Astrocyte of the spinal cord (primary cell): ENCODE measurements at places on chromosomes 5 and 9.

GRCh38 chr5:80195837-80196400 is 59.9 kb downstream of the SERINC5 start:
- no peak for DNase-seq

- no peak for DNase-seq
Measured at GRCh38 chr9:98869078-98869745, 61.7 kb downstream of the GALNT12 start.

DNA sequence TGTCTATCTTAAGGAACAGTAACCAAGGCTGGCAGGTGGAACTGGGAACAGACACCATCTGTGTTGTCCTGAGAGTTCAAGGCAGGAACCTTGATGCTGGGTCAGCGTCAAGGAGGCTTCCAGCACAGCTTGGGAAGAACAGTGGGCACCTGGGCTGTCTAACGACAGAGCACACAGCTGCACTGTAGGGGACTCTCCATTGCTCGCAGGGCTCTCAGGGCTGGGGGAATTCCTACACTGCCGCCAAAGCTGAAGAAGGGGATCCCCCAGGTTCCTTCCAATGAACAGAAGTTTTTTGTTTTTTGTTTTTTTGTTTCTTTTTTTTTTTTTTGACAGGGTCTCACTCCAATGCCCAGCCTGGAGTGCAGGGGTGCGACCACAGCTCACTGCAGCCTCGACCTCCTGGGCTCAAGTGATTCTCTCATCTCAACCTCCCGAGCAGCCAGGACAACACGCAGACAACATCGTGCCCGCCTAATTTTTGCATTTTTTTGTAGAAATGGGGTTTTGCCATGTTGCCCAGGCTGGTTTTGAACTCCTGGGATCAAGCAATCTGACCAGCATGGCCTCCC is 81.9 kb downstream of the PTPN3 start:
- DNase-seq = no peak

DNA sequence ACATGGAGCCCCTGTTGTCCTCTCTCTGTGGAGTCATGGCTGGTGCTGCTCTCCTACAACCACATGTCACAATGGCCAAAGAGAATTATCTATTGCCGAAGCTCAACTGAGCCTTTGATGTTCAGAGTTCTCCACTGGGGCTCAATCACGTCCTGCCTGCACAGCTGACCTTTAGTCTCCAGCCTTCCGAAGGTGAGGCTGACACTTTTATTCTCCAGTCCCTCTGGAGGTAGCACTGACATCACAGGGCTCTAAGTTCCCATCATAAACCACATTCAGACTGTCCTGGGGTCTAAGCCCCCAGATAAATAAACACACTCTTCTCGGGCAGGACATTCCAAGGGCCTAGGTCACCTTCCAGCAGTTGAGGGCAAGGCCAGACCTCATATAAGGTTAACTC is 23.4 kb downstream of the ADCY2 start:
- DNase-seq = no peak

DNA sequence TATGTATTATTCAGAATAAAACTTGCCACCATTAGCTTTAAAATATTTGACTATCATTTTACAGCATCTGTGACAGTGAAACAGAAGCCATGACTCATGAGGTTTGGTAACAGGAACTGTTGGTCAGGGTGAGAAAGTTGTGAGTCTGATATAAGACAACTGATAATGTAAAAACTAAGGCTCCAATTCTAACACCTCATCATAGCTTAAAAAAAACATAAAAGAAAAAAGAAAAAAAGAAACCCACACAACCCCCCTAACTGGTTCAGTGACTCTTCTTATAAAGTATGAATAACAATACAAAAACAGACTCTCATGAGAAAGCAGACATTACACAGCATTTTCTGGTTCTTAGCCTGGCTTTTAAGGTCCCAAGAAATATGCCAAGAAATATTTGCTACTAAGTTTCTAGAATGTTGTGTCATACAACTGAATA is 85.8 kb downstream of the MRPS27 start:
- peak; percentile 77 for DNase-seq

GRCh38 chr9:127768698-127769097 is 9.8 kb downstream of the SH2D3C start:
- DNase-seq = no peak

DNA sequence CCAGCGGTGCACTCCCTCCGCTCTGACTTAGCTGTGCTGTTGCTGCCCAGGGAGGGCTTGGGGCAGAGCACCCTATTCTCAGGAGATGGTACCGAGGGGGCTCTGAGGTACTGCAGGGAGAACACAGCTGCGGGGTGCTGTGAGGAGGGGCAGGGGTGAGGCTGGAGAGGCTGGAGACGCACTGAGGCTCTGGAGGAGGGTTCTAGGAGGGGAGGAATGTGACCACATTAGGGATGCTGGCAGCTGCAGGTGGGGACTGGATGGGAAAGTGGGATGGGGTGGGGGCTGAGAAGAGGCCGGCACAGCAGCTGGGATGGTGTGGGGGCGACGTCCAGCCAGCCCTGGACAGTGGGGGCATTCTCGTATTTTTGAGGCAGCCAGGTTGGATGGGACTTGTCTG is 20.9 kb downstream of the NCS1 start:
- no peak for DNase-seq

- no peak for DNase-seq
Measured at GRCh38 chr5:15746833-15747232, 246.9 kb downstream of the FBXL7 start.

GRCh38 chr9:1870915-1871314 is 144.2 kb upstream of the SMARCA2 start:
- DNase-seq = no peak

DNA sequence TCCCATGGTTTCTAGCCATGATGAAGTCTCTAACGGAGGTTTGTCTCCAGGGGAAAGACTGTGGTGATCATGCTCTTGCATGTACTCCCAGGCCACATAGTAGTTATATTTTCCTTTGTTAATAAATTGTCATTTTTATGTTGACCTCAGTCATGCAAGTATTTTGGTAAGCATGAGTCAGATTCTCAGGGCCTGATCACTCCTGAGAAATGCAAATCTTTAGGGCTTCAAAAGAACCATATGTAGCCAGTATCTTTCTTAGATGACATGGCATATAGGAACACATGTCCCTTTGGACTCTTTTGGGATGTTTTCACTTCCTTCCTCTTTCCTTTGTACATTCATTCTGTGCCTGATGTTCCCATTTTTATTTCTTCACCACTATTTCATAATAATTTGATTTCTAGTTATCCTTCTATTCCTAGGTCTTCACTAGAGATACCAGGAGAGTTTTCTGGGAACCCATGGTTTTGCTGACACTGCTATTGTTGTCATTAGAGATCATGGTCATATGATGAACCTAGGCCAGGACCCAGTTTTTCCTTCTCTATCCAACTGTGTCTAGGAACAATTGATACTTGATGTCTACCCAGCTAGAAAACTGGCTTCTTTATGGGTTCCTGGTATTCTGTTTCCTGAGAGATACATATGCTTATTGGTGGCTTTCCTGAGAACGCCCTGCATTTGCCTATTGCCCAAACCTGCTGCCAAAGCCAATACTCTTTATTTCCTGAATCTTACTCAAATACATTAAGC is 248.1 kb upstream of the NREP start:
- DNase-seq = peak; percentile 85

- DNase-seq = peak; percentile 29
Measured at GRCh38 chr9:107932601-107933000, 443.0 kb upstream of the KLF4 start.

DNA sequence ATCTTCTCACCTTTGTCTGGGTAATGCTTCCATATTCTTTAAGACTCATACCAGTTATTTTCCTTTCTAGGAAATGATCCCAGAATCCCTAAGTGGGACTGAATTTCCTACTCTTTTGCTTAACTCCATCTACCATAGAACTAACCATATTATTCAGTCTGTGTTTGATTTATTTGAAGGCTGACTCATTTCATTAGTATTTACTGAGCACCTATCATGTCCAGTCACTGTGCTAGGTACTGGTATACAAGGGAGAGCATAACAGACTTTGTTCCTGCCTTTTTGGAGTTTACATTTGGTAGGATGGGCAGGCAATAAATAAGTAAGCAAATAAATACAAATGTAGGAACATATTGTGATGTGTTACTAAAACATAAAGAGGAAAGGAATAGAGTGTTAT is 4.3 kb downstream of the NPR2 start:
- no peak for DNase-seq

- peak; percentile 55 for DNase-seq
Measured at GRCh38 chr5:429453-430188, 13.4 kb upstream of the EXOC3 start.

DNA sequence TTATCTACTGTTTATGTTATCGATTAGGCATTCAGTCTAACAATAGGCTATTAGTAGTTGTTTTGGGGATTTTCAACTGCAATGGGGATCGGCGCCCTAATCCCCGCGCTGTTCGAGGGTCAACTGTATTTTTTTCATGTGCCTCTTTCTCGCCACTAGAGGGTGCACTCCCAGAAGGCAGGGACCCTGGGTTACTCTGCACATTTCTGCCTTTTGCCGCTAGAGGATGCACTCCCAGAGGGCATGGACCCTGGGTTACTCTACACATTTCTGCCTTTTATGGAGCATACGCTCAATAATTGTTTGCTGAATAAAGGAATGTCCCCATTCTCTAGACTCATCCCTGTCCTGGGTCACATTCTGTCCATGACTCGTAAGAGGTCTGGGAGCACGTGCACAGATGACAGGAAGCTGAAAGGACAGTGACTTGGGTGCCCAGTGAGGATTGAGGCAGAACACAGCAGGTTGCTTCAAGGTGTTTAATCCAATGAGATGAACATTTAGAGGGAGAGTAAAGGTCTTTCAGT is 27.9 kb upstream of the RECK start:
- DNase-seq = peak; percentile 54

DNA sequence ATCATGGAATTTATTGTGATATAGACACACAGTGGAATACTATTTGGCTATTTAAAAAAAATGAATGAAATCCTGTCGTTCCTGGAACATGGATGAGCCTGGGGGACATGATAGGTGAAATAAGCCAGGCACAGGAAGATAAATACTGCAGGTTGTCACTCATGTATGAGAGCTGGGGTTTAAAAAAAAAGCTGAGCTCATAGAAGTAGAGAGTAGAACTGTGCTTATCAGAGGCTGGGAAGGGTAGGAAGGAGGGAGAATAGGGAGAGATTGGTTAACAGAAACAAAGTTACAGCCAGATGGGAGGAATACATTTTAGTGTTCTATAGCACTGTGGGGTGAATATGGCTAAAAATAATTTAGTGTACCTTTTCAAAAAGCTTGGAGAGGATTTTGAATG is 200.6 kb upstream of the NR4A3 start:
- no peak for DNase-seq

DNA sequence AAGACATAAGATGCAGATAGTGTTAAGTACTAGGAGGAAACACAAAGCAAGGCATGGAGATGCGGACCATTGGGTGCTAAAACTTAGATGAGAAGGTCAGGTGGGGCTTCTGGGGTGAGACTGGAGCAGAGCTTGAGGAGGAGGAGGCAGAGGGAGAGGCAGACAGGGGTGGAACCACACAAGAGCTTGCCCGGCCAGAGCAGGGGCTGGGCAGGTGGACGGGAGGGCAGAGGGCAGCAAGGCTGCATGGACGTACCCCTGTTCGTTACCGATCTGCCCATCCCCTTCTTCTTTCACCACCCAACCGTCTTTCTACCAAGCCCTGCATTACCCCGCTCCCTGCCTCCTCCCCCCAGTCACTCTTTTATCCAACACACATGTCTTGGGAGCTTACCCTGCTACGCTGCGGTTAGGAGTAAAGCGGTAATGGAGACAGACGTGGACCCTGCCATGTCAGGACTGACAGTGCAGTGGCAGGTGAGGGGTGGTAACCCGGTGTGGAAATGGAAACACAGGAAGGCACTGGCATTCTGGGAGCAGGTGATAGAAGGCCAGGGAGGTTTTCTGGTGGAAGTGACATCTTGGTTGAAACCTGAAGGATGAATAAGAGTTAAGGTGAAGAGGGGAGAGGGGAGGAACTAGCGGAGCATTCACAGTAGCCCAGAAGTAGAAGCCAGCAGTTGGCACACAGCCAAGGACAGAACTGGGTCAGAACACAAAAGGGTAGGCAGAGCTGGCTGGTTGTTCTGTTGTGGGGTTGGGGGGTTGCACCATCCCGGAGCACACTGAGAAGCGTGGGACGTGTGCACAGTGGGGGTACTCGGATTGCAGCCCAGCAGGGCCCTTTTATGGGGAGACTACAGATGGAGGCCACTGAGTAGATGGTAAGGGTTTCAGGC is 167.2 kb downstream of the CACNA1B start:
- DNase-seq = no peak

GRCh38 chr5:132662925-132663770 is 5.2 kb downstream of the IL13 start:
- DNase-seq = no peak

DNA sequence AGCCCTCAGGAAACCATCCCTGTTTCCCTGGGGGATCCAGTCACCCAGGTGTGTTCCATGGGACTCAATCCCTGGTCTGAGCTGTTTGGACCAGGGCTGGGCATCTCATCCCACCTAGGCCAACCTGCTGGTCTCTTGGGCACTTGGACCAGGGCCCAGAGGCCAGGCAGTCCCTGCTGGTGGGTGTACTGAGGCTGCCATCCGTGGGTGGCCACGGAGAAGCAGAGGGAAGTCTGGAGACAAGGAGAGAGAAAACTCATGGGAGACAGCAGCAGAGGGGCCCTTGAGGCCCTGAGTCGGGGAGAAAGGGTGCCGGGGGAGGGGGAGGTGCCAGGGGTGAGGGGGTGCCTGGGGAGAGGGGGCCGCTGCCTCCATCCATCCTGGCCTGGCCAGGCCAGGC is 247.8 kb downstream of the PBX3 start:
- DNase-seq = no peak

GRCh38 chr5:55624841-55625588 is 87.1 kb downstream of the SLC38A9 start:
- DNase-seq = no peak

- no peak for DNase-seq
Measured at GRCh38 chr5:81195335-81195929, 37.7 kb upstream of the CKMT2 start.

GRCh38 chr9:32251539-32251938 is 132.9 kb upstream of the ACO1 start:
- peak; percentile 49 for DNase-seq

DNA sequence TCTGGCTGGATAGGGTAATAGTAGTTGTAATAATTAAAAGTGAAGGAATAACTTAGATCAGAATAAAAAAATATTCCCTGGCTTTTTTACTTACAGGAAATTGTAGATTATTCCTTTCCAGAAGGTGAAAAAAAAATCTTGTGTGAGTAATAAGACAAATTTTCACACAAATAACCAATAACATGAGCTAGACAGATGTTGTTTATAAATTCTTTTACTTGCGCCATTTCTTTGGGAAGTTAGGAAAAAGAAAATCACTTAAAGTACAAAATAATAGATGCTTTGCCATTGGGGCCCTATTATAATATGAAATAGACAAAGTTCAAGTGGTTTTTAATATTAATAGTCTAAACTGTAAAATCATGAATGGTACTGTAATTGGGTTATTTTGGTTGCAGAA is 204.1 kb downstream of the ARRDC3 start:
- DNase-seq = no peak
